ENCODE measurements at places on chromosomes 6 and 20. TPM values are rescaled to one million over a fixed set of nuclear protein-coding genes. Genes with fewer than 3 reads are reported as not detected.
A peak's percentile ranks its signal among the peaks of the same experiment; 100 is the strongest.

DNA sequence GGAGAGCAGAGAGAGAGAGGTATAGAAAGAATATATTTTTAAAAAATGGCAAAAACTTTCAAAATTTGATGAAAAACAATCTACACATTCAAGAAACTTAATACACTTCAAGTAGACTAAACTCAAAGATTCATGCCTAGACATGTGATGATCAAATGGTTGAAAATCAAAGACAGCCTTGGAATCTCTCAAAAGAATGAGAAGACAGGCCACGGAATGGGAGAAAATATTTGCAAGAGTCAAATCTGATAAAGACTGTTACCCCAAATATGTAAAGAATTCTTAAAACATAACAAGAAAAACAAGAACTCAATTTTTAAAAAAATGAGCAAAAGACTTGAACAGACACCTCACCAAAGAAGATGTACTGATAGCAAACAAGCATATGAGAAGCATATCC, 49.7 kb downstream of the THEMIS start:
- DNase-seq, result no peak

GRCh38 chr6:30836957-30837356, 47.4 kb upstream of the DDR1 start:
- no peak for DNase-seq

DNA sequence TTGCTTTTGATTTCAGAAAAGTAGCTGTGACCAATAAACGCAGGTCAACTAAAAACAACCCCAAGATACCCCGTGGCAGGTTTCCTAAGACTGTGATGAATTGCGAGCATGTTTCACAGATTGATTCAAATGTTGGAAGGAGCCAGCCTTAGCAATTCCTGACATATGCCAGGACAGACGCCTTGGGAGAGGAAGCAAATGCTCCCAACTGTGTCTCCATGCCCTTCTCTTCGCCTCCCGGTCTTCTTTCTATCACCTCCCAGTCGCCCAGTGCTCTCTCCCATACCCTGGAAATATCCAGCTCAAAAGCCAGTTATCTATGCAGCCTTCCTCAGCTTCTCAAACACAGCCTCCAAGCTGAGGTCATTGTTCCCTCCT, 32.0 kb downstream of the KIAA0319 start:
- no peak for DNase-seq

DNA sequence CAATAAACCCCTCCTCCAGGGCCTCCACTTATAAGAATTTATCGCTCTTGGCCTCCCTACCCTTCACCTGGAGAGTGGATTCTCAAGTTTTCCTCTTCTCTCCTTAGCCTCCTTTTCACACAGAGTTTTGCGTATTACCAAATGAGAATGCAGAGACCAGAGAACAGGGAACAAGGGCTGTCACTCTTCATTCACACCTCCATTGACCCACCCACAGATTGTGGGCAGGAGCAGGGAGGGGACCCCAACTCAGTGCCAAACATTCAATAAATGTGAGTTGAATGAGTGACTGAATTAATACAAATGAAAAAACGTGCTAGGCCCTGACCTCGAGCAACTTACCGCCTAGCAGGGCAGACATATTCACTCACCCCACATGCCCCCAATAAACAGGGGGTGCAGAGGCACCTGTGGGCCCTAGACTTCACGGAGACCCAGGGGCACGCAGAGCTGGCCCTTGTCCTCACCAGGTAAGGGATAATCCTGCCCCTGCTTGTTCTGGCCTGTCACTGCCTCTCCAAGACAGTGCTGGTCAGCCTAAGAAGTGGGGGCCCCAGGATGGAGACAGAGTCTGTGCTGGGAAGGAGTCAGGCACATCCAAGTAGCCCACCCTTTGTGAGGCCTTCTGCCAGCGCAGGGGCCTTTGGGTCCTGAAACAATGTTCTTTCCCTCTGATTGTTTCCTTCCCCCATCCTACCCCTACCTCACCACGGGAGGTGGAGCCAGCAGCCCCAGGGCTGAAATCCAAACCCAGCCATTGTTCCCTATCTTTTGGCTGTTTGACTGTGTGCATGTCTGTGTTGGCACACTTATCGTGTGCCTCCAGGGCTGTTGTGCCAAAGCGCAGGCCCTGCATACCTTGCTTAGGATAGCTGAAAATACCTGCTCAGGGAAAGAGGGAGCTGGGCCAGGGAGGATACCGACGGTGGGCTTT, 8.4 kb upstream of the TJAP1 start:
- no peak for DNase-seq

DNA sequence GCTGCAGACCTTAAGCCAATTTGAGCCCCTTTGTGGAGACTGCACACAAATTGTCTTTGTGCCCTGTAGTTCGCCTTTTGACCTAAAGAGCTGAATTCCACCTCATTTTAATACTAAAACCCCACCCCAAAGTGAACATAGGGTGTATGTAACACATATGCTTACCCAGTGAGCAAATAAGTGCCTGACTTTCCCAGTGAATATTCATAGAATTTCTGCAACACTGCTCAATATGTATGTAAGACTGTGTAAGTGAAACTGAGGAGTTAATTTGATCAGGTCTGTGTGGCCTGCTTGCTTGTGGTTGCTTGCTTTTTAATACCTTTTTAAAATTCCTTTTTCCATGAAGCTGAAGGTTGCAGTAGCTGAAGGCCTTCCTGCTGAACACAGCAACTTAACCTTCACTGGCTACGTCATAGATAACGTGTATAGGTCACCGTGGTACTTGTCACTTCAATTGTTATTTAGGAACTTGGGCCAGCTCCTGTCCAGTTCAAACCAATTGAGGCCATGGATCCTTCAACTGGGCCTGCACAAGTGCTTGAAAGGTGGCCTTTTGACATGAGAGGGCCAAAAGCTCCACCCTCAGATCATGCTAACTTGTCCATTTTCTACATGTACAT, 131.7 kb upstream of the BTBD3 start:
- no peak for DNase-seq

DNA sequence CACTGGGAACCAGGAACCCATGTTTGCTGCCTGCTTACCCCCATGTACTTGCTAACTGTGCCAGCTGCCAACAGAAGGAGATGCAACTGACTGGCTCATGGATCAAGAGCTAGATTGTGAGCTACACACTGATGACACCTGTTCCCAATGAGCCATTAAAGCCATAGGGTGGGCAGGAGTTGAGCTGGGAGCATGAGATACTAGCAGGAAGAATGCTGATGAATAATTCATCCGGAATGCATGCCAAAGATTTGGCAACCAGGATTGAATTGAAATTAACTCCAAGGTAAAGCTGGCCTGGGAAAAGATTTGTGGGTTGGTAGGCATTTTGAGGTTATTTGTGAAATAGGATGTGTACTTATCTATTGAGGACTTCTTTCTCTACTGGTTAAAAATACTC, 631.1 kb downstream of the KIF16B start:
- no peak for DNase-seq

- no peak for DNase-seq
Observed at GRCh38 chr20:46751856-46752255, 42.4 kb downstream of the SLC2A10 start.

DNA sequence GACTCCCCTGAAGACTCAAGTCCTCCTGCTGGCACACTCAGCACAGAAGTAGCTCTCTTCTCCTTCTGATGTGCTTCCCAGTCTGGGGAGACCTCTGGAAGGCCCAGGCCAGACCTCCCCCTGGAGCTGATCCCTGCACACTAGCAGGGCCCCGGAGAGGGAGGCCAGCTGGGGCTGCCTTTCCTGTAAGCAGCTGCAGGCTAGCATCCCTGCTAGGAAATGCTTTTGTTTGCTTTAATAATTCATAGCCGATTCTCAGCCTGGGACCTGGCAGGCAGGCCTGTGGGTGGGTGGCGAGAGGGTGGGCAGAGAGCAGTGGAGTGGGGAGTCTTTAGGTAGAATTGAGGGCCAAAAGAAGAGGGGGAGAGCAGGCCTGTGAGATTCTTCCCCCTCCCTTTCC, 5.2 kb downstream of the EBF4 start:
- no peak for DNase-seq

DNA sequence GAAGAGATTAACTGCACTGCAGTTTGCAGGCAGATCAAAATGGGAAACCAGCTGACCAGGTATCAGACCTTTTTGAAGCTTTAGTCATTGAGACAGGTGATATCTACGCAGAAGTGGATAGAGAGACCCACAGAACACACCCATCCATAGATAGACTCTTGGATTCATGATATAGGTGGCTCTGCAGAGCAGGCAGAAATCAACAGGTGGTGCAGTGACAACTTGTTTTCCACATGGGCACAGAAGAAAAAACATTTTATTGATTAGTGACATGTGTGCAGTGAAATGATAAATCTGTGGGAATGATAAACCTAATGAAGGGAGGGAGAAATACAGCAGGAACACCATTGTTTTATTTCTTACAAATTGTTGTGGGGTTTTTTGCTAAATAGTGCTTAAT, 45.2 kb downstream of the NUDT3 start:
- no peak for DNase-seq

GRCh38 chr6:40997234-40997957, 41.6 kb downstream of the UNC5CL start:
- DNase-seq, result no peak

GRCh38 chr6:168061269-168062210, 17.5 kb downstream of the FRMD1 start:
- no peak for DNase-seq

GRCh38 chr20:44615169-44615791, 32.9 kb downstream of the PKIG start:
- DNase-seq, result peak; percentile 15

DNA sequence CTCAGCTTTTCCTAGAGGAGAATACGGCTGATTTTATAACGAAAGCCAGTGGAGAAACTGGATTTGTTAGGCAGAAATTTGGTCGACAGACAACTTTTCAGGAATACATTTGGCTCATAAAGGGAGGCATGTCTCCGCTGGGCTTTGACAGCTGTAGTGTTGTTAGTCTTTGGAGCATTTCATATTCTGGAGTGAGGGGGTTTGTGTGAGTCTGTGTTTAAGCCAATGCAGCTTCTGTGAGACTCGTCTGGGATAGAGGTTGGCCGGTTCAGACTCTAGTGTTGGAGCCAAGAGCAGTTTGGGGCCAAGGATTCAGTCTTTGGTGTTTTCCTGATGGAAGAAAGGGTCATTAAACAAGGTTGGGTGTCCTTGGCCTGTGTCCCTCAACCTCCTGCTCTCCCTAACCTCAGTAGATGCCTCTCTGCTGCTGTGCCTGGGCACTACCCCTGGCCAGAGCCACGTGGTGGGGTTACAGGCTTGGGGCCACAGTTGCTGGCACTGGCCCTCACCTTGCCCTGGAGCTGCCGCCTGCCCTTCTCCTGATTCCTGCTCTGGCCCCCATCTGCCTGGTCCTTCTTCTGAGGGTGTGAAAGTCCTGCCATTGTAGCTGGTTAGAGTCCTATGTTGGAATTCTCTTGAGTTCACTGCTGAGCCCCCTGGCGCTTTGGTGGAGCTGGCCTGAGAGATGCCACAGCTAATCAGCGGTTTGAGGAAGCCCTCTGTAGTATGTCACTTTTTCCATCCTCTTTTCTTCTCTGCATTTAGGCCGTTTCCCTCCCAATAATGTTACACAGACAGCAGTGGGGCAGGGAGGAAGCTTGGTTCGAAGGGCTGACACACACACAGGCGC, 6.9 kb downstream of the PTK7 start:
- DNase-seq, result no peak

DNA sequence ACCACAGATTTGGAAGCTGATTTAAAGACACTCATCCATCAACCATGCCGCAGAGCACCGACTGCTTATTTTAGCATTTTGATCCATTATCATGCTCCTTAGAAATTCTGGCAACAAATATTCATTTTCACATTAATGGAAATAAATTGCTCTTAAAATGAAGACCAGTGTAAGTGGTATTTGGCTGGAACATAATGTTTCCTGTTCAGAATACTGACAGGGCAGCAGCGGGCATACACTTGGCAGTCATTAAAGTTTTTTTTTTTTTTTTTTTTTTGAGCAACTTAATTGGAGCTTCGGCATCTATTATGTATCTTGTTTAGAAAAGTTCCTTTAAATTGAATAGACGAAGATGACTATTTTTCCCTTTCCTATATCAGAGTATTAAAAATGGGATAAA, 47.4 kb downstream of the MAP3K5 start:
- DNase-seq, result no peak

DNA sequence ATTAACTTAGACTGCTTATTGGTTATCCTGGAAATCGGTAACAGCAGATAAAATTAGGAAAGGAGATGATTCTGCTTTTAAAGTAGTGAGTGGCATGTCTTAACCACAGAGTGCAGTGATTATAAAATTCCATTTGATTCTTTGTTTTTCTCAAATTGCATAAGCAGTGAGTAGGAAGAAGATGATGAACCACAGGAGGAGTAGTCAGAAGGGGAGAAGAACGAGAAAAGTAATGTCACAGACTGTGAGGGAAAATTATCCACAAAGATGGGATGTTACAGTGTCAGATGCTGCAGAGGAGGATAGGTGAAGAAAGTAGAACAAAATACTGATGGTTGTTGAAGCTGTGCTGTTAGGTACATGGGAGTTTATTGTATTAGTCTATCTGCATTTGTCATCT, 63.0 kb downstream of the ITCH start:
- no peak for DNase-seq

The LRRC73 gene
- not detected for total RNA-seq

The PDE7B gene
- 0.05 TPM for total RNA-seq

The RFX6 gene
- not detected for total RNA-seq

The POM121L2 gene
- total RNA-seq, result not detected

The MDFI gene
- not detected for total RNA-seq

The CASS4 gene
- total RNA-seq, result 7.8 TPM

The CPXM1 gene
- 2.3 TPM for total RNA-seq

The FAXC gene
- total RNA-seq, result not detected

The UTRN gene
- 37.8 TPM for total RNA-seq

The CSNK2A1 gene
- 154 TPM for total RNA-seq
